Activated CD4-positive, alpha-beta T cell treated with anti-CD3 and anti-CD28 coated beads, Interleukin-2, amount 50 U/mL, for 1 hour (primary cell): ENCODE measurements at places on chromosomes 7 and 10.

GRCh38 chr10:58637352-58637751 lies 124.7 kb downstream of the BICC1 start:
- DNase-seq: no peak

- DNase-seq: no peak
Observed at GRCh38 chr7:92768501-92769393, 67.6 kb downstream of the CDK6 start.

GRCh38 chr7:42986213-42986612 lies 54.0 kb downstream of the MRPL32 start:
- DNase-seq: no peak

- no peak for DNase-seq
Observed at GRCh38 chr10:75070476-75070875, 41.0 kb upstream of the SAMD8 start.

DNA sequence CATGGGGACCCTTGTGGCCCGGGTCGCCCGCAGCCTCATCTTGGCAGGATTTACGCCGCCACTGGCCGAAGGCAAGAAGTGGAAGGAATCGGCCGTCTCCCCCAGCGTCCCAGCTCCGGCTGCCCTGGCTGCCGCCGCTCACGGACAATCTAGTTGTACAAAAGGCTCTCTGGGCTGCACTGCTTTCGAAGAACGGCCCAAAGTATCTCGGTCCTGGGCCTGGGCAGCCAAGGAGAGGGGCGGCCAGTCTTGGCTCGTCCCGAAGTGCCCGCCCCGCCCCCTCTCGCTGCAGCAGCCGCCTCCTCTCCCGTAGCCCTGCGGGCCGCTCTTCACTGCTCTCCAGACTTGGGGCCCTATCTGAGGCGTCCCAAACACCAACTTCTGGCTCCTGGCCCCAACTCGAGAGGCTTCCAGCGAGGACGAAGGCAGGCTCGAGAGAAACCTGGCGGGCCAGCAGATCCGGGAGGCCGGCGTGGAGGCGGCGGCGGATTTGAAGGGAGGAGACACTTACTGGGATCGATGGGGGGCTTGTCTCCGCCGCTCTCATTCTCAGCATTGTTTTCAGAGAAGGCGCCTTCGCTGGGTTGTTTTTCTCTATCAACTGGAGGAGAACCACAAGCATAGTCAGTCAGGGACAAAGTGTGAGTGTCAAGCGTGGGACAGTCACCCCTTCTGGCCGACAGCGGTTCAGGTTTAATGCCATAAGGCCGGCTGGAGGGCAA lies 809 bp downstream of the HOXA9 start:
- DNase-seq: no peak

DNA sequence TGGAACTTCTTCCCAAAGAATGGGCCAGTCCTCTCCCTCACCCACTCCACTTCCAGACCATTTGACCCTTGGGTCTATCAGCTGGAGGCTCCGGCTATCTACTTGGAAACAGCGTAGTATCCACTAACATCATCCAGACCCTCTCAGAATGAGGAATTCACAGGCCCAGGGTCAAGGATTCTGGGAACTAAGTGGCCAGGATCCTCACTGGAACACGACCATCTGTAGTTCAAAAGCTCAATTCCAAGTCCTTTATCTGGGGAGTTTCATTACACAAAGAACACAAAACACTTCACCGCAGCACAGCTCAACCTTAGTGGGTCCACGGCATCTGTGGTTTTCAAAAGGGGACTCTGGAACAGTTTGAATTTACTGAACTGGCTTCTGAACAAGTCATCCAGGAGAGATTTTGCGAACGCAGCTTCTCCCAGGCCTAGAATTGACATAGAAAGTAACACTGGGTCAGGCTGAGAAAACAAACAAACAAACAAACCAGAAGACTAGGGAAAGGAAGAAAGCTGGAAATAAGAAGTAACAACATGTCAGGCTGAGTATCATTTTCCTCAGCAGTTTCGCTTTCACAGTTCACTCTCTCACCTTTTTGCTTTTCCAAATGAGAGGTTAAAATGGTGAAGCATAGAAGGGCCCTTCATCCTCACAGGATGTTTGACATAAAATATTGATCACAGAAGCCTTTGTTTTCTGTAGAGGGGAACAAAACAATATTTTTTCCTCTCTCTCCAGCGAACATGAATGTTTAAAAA lies 57.6 kb upstream of the USP6NL start:
- DNase-seq: no peak

- peak; percentile 13 for DNase-seq
Observed at GRCh38 chr10:74244097-74244685, 93.2 kb downstream of the ADK start.

GRCh38 chr10:69416695-69417094 lies at the start of gene TACR2:
TSS of gene TACR2 (minus strand) at chr10:69416918. CDS start at chr10:69416323, 595 bp downstream.
- DNase-seq: no peak

DNA sequence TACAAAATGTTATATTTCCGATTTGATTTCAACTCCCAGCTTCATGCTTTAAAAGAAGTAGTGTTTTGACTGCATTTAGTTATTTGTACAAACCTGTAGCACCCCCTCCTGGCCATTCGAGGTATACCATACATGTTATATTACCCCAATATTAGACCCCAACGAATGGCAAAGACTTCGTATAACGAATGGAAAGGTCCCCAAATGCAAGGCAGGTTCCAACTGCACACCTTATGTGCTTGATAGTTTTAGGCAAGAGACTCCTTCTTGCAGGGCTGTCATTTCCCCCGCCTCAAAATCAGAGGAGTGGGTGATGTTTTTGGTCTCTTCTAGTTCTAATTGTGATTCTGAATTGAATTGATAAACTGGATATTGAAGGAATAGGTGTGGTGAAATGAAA lies 101.1 kb upstream of the TARP start:
- peak; percentile 62 for DNase-seq

- no peak for DNase-seq
Observed at GRCh38 chr7:125445836-125446235, 516.2 kb upstream of the POT1 start.

GRCh38 chr7:40490603-40490924 lies 355.8 kb downstream of the SUGCT start:
- no peak for DNase-seq

- DNase-seq: no peak
Observed at GRCh38 chr7:91288208-91288824, 24.1 kb downstream of the FZD1 start.

GRCh38 chr10:48364659-48365405 lies 58.4 kb downstream of the MAPK8 start:
- DNase-seq: no peak

DNA sequence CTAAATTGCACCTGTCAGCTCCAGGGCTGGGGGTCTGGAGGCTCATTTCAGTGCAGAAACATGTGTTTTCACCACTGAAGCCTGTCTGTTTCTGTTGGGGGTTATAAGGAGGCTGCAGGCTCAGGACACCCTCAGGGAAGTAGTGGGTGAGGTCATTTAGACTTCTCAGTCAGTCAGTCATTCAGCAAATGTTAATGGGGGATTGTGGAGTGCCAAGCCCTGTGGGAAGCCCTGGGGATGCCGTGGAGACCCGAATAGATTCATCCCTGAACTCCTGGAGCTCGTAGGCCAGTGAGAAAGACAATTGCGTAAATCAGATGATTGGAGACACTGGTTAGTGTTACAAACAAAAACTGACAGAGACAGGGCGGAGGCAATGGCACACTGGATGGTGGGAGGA lies 19.2 kb downstream of the LHPP start:
- no peak for DNase-seq

DNA sequence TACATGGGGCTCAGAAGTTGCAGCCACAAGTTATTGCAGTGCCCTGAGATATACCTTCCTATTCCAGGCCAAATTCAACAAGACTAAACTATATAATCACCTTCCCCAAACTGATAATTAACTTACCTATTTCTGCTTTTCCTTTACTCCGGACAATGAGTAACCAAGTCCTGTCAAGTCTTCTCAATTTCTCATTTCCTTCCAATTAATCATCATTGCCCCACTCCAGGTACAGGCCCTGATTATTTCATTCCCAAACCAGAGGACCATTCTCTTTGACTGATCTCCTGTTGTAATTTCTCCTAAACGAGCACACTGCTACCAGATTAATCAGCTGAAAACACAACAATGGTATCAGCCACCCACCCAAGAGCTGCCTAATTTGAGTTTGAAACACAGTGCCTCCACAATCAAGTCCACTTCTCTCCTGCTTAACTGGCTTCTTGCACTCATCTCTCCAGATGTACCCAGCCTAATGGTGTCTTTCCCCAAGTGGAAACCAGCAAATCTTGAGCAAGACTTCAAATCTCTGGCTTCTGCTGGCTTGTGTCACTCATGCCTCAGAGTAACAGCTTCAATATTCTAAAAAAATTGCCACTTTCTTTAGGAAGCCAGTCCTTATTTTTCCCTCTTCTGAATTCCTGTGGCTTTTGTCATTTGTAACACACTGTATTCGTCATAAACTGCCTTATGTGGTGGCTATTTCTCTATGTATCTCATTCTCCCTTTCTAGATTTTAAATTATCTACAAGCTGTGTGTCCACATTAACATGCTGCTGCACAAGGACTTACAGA lies 89.1 kb downstream of the CDK6 start:
- DNase-seq: no peak

- DNase-seq: no peak
Observed at GRCh38 chr7:95753440-95753839, 18.9 kb upstream of the DYNC1I1 start.

GRCh38 chr7:77258014-77258413 lies 58.4 kb upstream of the FGL2 start:
- no peak for DNase-seq

DNA sequence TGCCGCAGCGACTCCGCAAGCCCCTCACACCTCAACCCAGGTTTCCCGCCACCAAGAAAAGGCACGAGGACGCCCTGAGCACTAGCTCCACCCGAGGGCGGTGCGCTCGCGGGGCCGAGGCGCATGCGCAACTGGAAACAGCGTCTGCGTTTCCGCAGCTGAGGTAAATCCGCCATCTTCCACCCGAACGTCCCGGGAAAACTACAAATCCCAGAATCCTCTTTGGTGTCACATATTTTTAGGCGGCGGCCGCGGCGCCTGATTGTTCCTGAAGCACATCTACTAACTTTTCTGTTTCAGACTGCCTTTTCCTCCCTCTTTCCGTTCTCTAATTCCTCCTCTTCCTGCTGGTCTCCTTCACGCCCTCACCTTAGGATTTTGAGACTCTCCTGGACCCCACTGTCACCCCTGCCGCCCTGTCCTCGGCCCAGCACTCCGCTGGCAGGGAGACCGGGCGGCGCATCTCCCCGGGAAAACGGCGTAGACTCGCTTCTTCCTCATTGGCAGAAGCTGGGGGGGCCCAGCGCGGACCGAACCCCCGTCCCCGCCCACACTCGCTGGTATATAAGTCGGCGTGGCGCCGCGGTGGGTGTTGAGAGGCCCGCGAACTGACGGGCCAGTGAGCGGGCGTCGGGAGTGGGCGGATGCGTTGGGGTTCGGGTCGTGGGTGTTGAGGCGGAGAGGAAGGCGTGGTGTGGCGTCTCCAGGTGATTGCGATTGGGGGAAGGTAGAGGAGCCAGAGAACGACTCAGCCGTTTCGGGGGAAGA lies at the start of gene ZCWPW1:
ZCWPW1 (minus strand) TSS at position 505 of the 768 bp plus-strand sequence. CDS start 8,054 bp downstream, outside the sequence.
- peak; percentile 97 for DNase-seq

- no peak for DNase-seq
Observed at GRCh38 chr7:25134358-25135010, 9.4 kb upstream of the CYCS start.

DNA sequence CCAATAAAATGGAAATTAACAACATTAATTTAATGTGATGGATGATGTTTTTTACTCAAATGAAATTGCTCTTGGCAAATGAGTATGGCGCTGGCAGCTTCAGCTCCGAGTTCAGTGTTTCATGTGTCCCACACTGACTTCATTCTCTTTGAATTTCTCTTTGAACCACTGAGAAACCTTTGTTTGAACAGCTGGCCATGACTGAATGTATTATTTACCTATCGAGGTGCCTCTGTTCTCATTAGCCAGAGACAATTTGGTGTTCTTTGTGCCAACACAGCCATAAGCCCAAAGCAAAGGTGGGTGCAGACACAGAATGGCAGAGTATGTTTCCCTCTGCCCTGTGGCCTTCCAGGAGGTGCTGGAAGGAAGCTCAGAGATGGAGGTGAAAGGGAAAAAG lies 42.1 kb downstream of the TMEM178B start:
- DNase-seq: no peak

GRCh38 chr10:35716776-35717175 lies 74.7 kb upstream of the FZD8 start:
- DNase-seq: no peak

GRCh38 chr10:109343293-109343692 lies 580.0 kb downstream of the XPNPEP1 start:
- DNase-seq: no peak

DNA sequence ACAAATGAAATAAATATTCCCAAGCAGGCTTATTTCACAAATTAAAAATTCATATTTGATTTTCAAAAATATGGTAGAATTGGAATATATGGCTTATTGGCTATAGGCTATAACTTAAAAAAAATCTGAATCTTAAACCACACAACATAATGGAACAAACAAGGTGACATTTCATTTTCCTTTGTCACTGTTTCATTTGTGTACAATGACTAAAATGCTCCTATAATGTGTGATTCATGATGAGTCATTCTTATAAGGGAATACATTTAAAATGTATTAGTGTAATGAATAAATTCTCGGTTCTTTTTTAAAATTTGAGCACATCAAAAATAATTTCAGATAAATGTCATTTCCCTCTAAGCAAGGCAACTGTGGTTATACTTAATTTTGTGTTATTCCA lies 148.0 kb upstream of the ANK3 start:
- no peak for DNase-seq

- DNase-seq: no peak
Observed at GRCh38 chr10:8378198-8378983, 323.9 kb downstream of the GATA3 start.

- no peak for DNase-seq
Observed at GRCh38 chr10:47261556-47261955, 38.4 kb upstream of the GDF10 start.

- DNase-seq: no peak
Observed at GRCh38 chr10:22379059-22379458, 33.8 kb downstream of the SPAG6 start.

DNA sequence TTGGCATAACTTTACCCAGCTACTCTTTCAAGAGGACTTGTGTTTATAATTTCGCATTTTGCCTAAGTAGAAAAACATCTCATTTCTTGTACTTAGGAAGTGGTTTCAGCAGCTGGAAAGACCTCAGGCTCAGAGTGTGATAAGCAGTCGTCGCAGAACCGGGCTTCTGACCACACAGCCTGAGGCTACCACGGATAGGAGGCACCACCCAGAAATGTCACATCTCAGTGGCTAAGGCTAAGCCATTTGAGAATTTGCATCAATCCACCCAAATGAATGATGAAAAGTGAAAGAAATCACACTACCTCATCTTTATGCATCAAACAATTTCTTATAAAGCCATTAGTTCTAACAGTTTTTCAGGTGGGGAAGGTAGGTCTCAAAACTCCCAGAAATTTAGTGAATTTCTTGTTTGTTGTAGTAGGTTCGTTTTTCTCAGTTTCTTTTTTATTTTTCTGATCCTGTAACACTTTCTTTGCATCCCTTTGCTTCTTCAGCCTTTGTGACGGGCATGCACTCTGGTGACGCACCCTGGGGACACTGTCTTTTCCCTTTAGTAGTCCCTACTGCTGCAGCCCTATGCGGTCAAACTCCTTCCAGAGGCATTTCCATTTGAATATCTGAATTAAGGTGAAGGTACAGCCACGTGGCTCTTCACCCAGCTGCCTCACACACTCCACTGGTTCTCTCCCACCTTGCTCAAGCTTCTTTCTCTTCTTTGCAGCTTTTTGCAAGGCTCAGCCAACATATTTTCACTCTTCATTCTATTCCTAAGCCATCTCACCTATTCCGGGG lies 68.5 kb downstream of the MAP3K8 start:
- DNase-seq: no peak
